ENCODE measurements at places on chromosomes 2 and 18.

DNA sequence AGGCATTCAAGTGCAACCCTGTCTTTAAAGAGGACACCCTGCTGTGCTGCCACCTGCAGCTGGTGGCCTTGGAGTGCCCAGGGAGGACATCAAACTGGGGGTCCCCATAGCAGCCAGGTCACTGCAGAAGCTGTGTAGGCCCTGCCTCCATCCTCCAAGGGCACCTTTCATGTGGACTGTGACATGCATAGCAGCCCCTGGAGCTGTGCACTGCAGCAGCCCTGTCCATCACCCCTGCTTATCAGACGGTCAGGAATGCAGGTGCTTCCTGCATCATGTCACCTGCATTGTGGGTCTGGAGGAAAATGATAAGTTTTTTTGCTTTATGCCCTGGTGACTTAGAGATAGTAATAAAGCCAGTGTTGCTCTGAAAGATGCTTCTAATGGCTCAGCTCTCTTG is 155.7 kb downstream of the DYSF start:
- no peak for DNase-seq

- DNase-seq = no peak
Measured at GRCh38 chr18:25420077-25420825, 68.3 kb upstream of the ZNF521 start.

- no peak for DNase-seq
Measured at GRCh38 chr2:3398857-3399256, 19.4 kb downstream of the TRAPPC12 start.

GRCh38 chr18:73980289-73980979 is 167.2 kb downstream of the FBXO15 start:
- no peak for DNase-seq

- no peak for DNase-seq
Measured at GRCh38 chr2:105405291-105405690, 6.4 kb upstream of the FHL2 start.

DNA sequence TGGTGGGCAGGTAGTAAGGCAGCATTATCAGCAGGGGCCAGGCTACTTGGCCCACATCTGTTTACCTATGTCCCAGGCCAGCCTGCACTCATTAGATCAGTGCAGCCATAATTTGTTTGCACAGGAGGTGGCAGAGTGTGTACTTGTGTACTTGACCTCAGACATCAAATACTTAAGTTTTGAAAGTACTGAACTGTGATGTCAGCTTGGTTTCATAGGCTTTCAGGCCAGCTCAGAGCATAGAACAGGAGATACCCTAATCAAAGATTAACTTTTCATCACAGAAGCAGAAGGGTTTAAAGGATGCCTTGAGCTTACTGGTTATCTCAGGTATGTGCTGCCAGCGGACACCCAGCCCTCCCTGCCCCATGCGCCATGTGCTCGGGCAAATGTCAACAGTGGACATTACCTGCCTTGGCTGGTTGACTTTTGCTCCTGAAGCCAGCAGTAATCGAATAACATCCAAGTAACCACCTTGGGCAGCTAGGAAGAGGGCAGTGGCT is 33.2 kb downstream of the ANKRD29 start:
- DNase-seq = no peak

DNA sequence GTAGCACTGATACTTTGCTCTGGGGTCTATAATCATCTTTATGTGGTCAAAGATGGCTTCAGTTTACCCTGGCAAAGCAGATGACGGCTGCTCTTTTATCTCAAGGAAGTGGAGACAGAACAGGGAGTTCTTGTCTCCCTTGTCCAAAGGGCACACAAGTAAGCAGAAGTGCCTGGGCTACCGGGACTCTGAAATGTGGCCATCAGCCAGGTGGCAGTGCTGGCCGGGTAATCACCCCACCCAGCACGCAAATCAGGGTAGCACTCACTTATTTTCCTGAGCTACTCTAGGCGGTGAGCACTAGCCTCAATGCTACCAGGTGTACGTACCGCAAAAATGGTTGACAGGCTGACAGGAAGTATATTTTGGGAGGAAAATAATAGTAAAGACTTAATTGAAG is 119.7 kb upstream of the ETAA1 start:
- DNase-seq = no peak

DNA sequence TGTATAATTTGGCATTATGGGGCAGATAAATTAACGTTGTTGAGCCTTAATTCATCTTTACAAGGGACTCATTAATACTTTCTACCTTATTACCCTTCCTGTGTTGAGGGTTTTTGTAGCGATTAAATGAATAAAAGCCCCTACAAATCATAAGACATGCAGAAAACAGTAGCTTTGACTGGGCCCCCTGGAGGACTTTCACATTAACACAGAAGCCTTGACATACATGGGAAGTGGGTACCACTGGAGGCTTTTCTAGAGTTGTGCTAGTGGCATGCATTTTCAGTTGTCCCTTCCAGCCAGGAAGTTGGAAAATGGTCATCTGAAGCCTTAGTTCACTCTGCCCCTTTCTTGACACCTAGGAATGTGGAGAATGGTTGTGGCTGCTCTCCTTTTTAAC is 30.2 kb downstream of the MTA3 start:
- no peak for DNase-seq

DNA sequence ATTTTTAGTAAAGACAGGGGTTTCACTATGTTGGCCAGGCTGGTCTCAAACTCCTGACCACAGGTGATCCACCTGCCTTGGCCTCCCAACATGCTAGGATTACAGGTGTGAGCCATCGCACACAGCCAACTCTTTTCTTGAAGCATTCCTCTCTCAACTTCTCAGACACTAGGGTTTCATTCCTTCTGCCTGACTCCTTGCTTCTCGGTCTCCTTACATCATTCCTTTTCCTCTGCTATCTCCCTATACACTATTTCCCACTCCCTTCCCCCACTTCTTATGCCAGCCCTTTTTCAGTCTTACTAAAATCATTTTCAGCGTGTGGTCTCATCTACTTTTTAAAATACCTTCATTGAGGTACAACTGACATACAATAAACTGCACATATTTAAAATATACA is 6.1 kb downstream of the SOS1 start:
- no peak for DNase-seq

DNA sequence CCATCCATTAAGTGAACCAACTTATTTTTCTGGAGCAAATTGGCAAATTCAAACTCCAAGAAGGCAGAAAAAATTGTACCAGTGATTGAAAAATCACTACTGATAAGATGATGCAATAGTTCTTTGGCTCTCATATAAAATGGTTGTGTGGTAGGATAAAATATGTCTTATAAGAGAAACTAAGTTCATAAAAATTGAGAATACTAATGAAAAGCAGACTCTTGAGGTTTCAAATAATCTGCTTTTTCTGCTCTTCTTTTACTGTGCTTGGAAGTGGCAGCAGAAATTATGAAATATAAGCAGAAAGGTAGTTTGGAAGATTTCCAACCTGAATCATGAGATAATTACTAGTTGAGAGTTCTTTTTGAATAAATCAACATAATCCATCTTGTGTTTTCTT is 61.9 kb downstream of the PPP1R1C start:
- DNase-seq = no peak

DNA sequence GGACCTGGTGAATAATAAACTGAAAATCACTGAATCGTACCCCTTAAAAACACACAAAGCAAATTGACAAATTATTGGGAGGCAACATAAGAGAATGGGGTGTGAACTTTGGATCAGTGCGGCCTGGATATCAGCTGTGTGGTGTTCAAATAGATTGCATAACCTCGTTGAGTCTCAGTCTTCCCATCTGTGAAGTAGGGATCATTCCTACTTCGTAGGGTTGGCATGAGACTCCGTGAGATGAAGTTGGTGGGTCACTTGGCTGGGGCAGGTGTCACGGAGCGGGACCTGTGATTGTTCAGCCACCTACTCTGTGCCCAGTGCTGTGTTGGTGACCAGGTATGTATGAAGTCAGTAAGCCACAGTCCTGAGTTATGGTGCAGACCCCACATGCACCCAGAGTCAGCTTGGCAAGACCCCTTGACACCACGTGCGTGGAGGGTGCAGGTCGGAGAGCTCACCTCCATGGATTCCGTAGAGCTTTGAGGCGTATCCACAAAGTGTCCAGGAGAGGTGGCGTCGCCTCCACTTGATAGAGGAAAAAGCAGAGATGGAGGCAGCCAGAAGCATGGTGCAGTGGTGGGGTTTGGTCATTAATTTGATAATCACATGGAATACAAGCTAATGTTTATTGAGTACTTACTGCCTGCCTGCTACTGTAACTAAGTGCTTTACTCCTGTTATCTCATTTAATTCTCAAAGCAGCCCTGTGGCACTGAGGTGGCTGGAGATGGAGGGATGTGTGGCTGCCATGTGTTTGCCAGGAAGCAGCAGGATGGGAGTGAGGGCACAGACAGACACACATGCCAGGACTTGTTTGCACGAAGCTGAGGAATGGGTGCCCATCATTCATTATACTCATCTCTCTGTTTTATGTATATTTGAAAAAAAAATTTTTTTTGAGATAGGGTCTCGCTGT is 35.8 kb downstream of the HPCAL1 start:
- no peak for DNase-seq

DNA sequence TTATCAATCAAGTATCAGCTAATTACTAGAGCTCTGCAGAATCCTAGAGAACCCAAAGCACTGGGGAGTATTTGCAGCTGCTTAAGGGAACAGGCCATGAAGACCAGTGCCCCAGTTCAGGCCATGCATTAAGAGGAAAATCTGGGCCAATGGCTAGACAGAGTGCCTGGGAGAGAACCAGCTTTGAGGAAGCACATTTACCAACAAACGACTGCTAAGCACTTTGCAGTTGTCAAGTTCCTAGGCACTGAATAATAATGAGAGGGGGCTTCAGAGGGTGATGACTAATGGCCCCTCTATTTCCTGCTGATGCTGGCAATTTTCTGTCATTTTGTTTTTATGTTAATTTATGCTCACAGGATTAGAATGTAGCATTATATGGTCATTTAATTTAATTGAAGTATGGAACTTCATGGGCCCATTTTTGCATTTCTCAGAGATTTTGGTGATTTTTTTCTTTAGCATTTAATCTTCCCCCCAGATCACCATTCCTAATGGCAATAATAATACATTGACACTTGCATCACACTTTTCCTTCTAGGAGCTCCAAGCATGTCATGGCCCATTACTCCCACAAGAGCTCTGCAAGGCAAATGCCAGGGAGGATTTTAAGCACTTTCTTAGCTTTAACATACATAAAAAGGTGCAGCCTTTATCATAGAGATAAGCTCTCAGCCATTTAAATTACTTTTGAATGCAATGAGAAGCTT is 147.7 kb upstream of the SPATS2L start:
- DNase-seq = no peak

DNA sequence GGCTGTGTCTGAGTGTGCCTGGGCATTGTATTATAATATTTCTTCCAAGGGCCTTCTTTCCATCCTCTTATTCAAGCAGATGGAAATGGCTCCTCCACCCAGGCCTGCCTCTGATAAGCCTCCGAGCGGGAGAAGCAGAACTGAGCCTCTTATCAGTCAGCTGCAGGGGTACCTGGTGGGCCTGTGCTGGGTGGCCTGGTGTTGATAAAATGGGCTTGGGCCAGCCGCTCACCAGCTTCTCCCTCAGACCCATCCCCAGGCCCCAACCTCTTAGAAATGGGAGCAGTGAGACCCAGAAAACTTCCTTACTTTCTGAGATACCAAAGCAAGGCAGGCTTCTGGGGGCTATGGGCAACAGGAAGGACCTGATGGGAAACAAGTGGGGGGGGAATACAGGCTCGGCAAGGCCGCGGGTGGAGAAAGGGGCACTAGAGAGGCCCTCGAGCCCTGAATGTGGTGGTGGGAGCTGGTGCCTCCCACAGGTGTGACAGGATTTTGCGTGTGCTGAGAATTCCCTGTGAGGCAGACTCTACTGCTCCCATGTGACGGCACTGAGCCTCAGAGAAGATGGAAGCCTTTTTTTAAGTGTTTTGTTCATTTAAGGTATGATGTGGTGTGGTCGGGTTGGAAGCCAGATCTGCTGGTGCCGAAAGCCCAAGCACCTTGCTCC is 18.3 kb downstream of the GYPC start:
- no peak for DNase-seq

GRCh38 chr2:20666304-20667150 is at the start of gene GDF7:
GDF7 (plus strand) TSS chr2:20667144; CDS start chr2:20667240, 96 bp downstream.
- DNase-seq = no peak

DNA sequence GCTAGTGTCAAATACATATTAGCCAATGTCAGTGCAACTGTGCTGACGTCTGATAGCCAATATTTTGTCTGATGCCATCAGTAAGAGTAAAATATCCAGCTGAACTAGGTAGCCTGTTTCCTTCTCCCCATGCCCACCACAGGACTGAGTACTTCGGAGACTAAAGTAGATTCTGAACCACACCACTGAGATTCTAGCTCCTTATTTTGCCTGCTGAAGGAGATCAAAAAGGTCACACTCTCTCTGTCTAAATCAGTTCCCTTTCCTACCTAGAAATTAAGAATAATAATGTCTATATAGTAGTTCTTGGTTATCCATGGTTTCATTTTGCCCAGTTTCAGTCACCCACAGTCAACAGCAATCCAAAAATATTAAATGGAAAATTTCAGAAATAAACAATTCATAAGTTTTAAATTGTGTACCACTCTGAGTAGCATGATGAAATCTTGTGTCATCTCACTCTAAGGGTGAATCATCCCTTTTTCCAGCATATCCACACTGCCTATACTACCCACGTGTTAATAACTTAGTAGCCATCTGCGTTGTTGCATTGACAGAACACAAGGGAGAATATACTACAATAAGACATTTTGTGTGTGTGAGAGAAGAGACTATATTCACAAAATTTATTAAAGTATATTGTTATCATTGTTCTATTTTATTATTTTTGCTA is 1043.3 kb upstream of the PIK3C3 start:
- no peak for DNase-seq

- no peak for DNase-seq
Measured at GRCh38 chr2:221551864-221552263, 20.2 kb downstream of the EPHA4 start.

GRCh38 chr2:241235859-241236593 is 47.5 kb downstream of the ANO7 start:
- DNase-seq = no peak

Data from activated T-cell treated with anti-CD3 and anti-CD28 coated beads, Interleukin-2, amount 50 U/mL, for 48 hours (primary cell).